PC-9 (cell line): ENCODE measurements at places on chromosomes 16 and 17. TPM values are rescaled to one million over a fixed set of nuclear protein-coding genes. Genes with fewer than 3 reads are reported as not detected.

TLCD3B gene
- 5.8 and 9.7 TPM in 2 replicates for total RNA-seq

NHLRC4 gene
- not detected in 2 replicates for total RNA-seq

GRCh38 chr16:56921571-56921970, 10.4 kb upstream of the HERPUD1 start:
- DNase-seq: no peak

DNA sequence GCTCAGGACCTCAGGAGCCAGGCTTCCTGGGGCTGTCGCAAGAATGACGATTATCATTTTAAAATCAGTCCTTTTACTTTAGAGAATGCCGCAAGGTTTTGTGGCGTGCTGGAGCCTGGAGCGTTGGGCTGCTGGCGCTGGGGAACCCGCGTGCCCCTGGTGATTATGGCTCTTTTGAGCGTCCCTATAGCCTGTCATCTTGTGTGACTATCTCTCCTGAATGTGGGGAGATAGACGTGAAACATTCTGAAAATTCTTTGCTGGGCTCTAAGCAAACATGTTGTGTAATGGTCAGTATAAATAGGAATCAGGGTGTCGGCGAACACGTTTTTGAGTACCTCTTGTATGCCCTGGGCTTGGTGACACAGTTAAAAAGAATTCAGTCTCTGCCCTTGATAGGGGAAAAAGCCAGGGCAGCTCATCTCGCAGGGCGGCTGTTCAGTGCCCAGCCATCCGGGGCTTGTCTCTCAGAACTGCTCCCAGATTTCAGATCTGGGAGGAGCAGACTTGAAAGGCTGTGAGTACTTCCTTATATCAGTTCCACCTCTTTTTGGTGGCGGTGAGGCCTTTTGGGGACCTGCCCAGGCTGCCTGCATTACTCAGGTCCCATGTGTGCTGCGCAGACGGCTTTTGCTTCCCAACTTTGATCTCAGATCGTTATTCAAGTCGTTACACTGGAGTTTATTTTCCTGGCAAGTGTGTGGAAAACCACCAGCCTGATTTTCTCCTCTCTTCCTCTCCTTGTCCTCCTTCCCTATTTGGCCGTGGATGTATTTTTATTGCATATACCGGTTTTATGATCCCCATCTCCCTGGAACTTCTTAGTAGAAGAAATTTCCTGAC, 973 bp downstream of the SLC7A6 start:
- peak; percentile 99 for DNase-seq

PAM16 gene
- 95.9 and 110 TPM in 2 replicates for total RNA-seq

KRTAP1-1 gene
- total RNA-seq: not detected in 2 replicates

GPRC5B gene
- total RNA-seq: 62.0 and 70.2 TPM in 2 replicates

GRCh38 chr17:79938336-79939093, 97.2 kb downstream of the TBC1D16 start:
- no peak for DNase-seq

GRCh38 chr16:59039066-59039720, 305.1 kb upstream of the GOT2 start:
- DNase-seq: no peak

EEF2K gene
- 29.8 and 34.7 TPM in 2 replicates for total RNA-seq

DNA sequence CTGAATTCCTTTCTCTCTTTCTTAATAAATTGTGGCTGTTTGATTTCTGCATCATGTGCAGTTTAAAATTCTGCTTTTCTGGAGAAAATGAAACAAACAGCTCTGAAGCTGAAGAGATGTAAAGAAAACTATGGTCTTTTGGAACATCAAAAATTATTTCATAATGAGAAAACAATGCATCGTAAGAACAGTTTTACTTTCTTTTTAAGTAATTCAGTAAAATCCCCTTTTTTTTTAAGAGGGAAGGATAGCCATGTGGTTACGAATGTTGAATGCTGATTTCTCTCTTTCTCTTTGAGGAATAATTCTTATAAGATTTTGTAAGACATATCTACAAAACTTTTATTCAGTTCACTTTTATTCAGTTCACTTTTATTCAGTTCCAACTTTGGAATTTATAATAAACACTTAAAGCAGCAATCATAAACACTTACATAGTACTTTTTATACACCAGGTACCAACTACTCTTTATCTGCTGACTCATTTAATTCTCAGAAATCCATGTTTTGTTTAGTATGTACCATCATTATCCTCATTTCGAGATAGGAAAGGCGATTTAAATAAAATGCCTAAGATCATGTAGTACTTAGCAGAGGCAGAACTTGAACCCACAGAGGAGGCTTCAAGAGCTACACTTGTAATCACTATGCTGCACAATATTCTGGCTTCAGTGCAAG, 26.6 kb downstream of the CNTNAP4 start:
- no peak for DNase-seq

DNA sequence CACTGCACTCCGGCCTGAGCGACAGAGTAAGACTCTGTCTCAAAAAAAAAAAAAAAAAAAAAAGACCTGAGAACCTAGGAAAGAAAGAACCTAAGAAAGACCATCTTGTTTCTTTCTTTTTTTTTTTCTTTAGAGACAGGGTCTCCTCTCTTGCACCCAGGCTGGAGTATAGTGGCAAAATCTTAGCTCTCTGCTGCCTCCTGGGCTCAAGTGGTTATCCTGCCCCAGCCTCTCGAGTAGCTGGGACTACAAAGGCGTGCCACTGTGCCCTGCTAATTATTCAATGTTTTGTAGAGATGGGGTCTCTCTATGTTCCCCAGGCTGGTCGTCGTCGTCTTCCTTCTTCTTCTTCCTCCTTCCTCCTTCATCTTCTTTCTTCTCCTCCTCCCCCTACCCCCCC, 7.8 kb upstream of the BIRC5 start:
- no peak for DNase-seq

DNA sequence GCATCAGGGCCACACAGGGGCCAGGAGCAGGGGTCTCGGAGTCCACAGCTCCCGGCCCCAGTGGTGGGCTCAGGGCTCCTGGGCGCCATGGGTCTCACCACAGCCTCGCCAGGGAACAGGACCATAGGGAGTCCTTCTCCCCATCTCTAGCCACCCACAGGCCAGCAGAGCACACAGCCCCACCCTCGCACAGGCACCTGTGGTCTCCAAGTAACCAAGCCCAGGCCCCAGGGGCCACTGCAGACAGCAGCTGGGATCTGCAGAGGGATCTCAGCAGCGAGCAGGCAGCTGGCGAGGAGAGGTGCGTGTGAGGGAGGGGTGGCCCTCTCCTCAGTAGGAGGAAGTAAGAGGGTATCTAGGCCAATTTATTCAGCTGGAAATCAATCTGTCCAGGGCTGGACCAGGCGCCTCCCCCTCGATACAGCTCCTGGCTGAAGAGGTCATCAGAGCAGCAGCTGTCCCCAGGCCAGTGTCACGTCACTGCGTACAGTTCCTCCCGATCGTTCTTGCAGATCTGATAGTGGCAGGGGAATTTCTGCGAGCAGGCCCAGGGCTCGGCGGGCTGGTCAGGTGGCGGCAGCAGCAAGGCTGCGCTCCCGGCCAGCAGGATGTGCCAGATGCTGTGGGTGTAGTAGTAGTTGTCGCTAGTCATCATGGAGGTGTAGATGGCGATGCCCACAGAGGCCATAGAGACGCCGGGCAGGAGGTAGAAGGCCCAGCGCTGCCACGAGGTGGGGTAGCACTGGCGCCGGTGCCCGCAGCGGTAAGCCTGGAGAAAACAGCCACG, 1.4 kb upstream of the MRPL28 start:
- no peak for DNase-seq

- DNase-seq: no peak
Observed at GRCh38 chr16:977896-978295, 3.7 kb upstream of the SOX8 start.

CCDC137 gene
- 29.3 and 30.0 TPM in 2 replicates for total RNA-seq
